ENCODE measurements at places on chromosomes 6 and 20.

GRCh38 chr20:257419-257818 lies at the start of gene DEFB132:
TSS of gene DEFB132 (plus strand) at chr20:257724. CDS start at chr20:257779, 55 bp downstream.
- no peaks in the 10 kb centered on the region for H3K36me3 ChIP-seq
- H3K4me3 ChIP-seq: peak within 1 kb of the TSS; percentile 13
- DNase-seq: no peak
- peaks cover 5% of the 10 kb centered on the region for H3K4me1 ChIP-seq
- H3K27ac ChIP-seq: no peak within 1 kb of the TSS

DNA sequence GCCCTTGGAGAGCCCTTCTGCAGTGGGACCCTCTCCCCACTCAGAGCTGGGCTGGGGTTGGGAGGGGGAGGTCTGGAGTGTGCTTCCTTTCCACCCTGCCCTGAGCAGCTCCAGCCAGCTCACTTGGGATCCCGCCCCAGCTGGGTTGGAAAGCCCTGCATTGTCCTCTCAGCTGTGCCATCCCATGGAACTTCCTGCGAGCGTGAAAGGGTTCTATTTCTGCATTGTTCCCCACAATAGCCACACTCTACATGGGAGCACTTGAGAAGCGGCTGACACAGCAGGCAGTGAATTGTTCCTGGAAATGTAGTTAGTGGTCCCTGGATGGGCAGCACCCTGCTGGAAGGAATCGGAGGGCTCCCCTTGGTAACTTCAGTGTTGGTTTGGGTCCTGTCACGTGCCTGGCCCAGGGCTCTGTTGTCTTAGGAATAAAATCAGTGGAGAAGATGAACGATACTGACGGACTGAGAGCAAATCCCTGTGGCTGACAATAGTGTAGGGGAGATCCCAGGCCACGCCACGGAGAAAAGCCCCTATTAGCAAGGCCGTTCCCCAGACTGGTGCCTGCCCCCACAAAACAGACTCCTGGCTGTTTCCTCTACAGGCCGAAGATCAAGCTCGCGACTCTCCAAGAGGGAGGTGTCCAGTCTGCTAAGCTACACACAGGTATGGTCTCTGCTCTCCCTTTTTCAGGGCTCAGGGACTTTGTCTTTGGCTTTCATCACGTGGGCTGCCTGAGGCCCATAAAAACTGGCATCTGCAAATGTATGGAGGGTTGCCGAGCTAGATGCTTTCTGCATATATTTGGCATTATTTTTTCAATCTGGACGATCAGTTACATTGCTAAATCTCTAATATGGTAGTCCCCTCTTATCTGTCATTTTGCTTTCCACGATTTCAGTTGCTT lies 18.8 kb downstream of the DNMT3B start:
- no peaks in the 10 kb centered on the region for H3K36me3 ChIP-seq
- H3K27me3 ChIP-seq: no peaks in the 10 kb centered on the region
- DNase-seq: no peak
- no peaks in the 10 kb centered on the region for H3K4me1 ChIP-seq
- no peak overlapping the region for H3K27ac ChIP-seq
- H3K4me3 ChIP-seq: no peak overlapping the region

- no peak overlapping the region for H3K27ac ChIP-seq
- no peak overlapping the region for H3K4me3 ChIP-seq
- no peak for DNase-seq
- no peaks in the 10 kb centered on the region for H3K36me3 ChIP-seq
- no peaks in the 10 kb centered on the region for H3K27me3 ChIP-seq
These were observed 90.6 kb upstream of the TOP1 start for GRCh38 chr20:40938020-40938419.

DNA sequence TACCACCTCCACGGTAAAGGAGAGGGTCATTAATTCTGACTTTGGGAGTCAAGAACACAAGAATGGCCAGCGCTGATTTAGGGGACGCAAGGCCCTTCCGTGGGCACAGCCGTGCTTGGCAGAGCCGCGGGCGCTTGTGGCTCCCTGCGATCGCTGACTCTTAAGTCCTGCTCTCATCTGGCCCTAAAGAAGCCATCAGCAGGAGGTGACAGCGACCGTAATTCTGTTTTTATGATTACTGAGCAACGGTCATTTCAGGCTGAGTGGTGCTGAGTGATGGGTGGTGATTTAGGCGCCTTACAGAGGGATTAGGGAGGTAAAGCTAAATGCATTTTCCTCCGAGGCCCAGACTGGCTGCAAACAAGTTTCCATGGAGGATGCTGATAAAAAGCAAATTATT lies 364.6 kb upstream of the SULF2 start:
- no peak overlapping the region for H3K27ac ChIP-seq
- no peaks in the 10 kb centered on the region for H3K36me3 ChIP-seq
- DNase-seq: no peak
- H3K4me3 ChIP-seq: no peak overlapping the region

- H3K36me3 ChIP-seq: no peaks in the 10 kb centered on the region
- no peak overlapping the region for H3K4me3 ChIP-seq
- H3K27me3 ChIP-seq: no peaks in the 10 kb centered on the region
- no peak overlapping the region for H3K27ac ChIP-seq
- no peaks in the 10 kb centered on the region for H3K4me1 ChIP-seq
These were observed 15.7 kb upstream of the SSTR4 start for GRCh38 chr20:23019403-23019802.

Data from CD4-positive, CD25-positive, alpha-beta regulatory T cell (primary cell).